C1 segment of cervical spinal cord (tissue), 14 donors: ENCODE measurements at places on chromosomes 7 and 10.

DNA sequence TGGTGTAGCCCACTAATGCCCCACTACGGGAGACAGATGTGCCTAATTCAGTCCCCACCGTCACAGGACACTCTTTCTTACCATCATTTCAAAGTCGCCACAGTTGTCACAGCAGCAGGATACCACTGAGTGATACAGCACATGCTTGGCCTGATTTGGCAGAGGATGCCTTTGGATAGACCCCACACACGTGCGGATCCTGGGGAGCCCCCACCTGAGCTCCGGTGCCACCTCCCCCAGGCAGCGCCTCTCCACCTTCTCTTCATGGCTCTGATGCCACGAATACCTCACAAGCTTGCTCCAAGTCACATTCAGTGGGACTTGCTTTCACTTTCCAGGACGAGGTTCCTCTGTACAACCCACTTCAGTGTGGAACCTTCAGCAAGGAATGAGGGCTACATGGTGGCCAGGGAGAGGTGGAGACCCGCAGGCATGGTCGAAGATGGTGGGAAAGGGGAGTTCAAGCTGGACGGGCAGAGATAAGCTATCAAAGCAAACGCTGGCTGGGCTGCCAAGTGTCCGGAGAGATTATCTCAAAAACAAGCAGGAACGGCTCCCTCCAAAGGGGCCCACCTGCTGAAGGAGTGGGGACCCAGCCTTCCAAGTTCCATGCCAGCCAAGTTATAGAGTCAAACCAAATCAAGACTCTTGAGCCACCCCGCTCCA is 107.4 kb downstream of the ZRANB1 start:
- DNase-seq: no peak

DNA sequence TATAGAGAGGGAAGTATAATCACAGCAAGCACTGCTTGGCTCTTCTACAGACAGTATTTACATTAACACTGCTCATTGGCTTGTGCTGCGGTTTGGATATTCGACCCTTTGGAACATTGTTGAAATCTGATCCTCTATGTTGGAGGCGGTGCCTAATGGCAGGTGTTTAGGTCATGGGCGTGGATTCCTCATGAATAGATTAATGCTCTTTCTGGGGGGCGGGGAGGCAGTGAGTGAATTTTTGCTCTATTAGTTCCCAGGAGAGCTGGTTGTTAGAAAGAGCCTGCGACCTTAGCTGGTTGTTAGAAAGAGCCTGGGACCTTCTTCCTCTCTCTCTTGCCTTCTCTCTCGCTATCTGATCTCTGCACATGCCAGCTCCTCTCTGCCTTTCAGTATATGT is 77.3 kb upstream of the SVIL start:
- no peak for DNase-seq

DNA sequence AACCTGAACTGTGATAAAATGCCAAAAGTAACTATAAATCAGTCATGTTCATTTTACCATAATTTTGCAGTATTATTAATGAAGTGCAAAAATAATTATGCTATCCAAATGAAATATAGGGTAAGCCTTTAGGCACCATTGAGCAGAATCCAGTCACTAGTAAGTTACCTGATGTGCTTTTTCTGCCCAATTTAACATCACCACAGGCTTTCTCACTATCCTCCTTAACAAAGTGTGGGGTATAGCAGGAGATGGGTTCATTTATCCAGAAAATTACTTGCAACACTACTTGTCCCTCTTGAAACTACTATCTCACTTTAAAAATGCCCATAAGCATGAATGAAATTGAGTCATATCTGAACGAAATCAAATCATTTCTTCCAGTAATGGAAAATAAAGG is 211.0 kb downstream of the SEMA3A start:
- DNase-seq: no peak

- DNase-seq: no peak
Observed at GRCh38 chr10:24012249-24012803, 196.6 kb upstream of the KIAA1217 start.

GRCh38 chr10:5818894-5819293 is 5.7 kb upstream of the GDI2 start:
- no peak for DNase-seq

- peak; percentile 36 for DNase-seq
Observed at GRCh38 chr10:71747551-71748523, 25.5 kb downstream of the VSIR start.

DNA sequence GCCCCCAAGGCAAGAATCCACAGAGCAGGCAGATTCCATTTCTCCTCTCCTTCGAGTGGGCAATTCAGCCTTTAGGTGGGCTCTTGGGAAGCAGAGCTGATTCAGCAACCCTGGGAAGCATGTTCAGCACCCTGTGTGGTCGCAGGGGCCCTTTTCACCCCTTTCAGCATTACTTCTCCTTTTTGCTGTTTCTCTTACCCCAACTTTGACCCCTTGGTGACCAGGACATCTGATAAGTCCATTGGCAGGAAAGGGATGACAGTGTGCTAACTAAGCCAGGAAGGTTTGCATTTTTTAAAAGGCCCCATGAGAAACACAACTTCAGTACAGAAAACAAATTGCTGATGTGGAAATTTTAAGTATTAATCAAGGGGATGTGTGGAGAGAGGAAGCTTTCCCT is 283.7 kb upstream of the NRP1 start:
- no peak for DNase-seq

DNA sequence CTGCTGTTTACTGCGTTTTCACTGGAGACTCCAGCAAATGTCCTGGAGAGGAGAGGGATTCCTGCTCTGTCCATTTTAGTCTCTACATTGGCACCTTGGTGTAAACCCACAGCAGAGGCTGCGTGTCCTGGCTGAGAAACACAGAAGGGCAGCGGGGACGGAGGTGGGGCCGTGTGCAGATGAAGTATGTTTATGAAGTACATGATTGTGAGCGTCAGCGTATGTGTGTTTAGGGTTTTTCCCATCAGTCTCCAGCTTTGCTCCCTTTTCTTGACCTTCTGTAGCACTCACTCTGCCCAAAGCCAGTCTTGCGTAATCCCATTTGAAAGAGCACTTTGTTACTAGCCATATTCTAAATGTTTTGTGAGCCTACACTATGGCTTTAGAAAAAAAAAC is 750.7 kb upstream of the SORCS1 start:
- DNase-seq: no peak
